ENCODE measurements at places on chromosomes 6 and 20. TPM values are rescaled to one million over a fixed set of nuclear protein-coding genes. Genes with fewer than 3 reads are reported as not detected.

SEL1L2 gene
- polyA plus RNA-seq = not detected

STX7 gene
- 81.7 TPM for polyA plus RNA-seq

PHACTR1 gene
- 6.1 TPM for polyA plus RNA-seq

ANKRD66 gene
- polyA plus RNA-seq = not detected

MTFR2 gene
- polyA plus RNA-seq = 0.79 TPM

TSPO2 gene
- polyA plus RNA-seq = not detected

C20orf204 gene
- 0.20 TPM for polyA plus RNA-seq

BIRC7 gene
- polyA plus RNA-seq = not detected

C6orf58 gene
- polyA plus RNA-seq = not detected

WFDC2 gene
- polyA plus RNA-seq = not detected

DLK2 gene
- not detected for polyA plus RNA-seq

NINL gene
- not detected for polyA plus RNA-seq

HLA-C gene
- 1,829 TPM for polyA plus RNA-seq

ENPP4 gene
- 0.39 TPM for polyA plus RNA-seq

TBX18 gene
- not detected for polyA plus RNA-seq

ROS1 gene
- not detected for polyA plus RNA-seq

OR2H2 gene
- not detected for polyA plus RNA-seq

BHLHE23 gene
- not detected for polyA plus RNA-seq

NRM gene
- 25.9 TPM for polyA plus RNA-seq

ZBTB46 gene
- polyA plus RNA-seq = 0.07 TPM

SIM1 gene
- polyA plus RNA-seq = not detected

BPI gene
- 8.7 TPM for polyA plus RNA-seq

HSPA1L gene
- polyA plus RNA-seq = 0.57 TPM

KHDC1 gene
- not detected for polyA plus RNA-seq

TRAPPC3L gene
- polyA plus RNA-seq = 0.17 TPM

PRSS16 gene
- polyA plus RNA-seq = not detected

CLIC5 gene
- polyA plus RNA-seq = not detected

GINM1 gene
- 17.0 TPM for polyA plus RNA-seq

RAET1E gene
- not detected for polyA plus RNA-seq

GNL1 gene
- polyA plus RNA-seq = 11.2 TPM

CD40 gene
- 26.1 TPM for polyA plus RNA-seq

UNC93A gene
- polyA plus RNA-seq = not detected

MCCD1 gene
- not detected for polyA plus RNA-seq

SRSF3 gene
- 194 TPM for polyA plus RNA-seq

MYH7B gene
- polyA plus RNA-seq = not detected

MKKS gene
- polyA plus RNA-seq = 4.8 TPM

TP53INP2 gene
- polyA plus RNA-seq = 5.0 TPM

CALHM5 gene
- polyA plus RNA-seq = not detected

CLPSL2 gene
- polyA plus RNA-seq = not detected

GLP1R gene
- polyA plus RNA-seq = not detected

NRSN1 gene
- polyA plus RNA-seq = not detected

ATP9A gene
- polyA plus RNA-seq = not detected

DDO gene
- 2.2 TPM for polyA plus RNA-seq

RFX6 gene
- not detected for polyA plus RNA-seq
